A549 treated with Hydrocortisone at 1 μM for 4 hours (cell line): ENCODE measurements at places on chromosomes 3 and 15. TPM values are rescaled to one million over a fixed set of nuclear protein-coding genes. Genes with fewer than 3 reads are reported as not detected.

HDC gene
- total RNA-seq = 0.06 to 0.12 TPM (median 0.08 TPM) in 3 of 5 replicates, not detected in the others

PRR20G gene
- 0.91 to 2.4 TPM (median 1.9 TPM) in 5 replicates for total RNA-seq

TMOD2 gene
- total RNA-seq = 1.1 to 2.5 TPM (median 2.0 TPM) in 5 replicates

POC1A gene
- total RNA-seq = 17.7 to 19.8 TPM (median 18.1 TPM) in 5 replicates

PCLAF gene
- 160 to 251 TPM (median 177 TPM) in 5 replicates for total RNA-seq

LSAMP gene
- total RNA-seq = 0.13 to 0.22 TPM (median 0.14 TPM) in 5 replicates

IL5RA gene
- not detected in 5 replicates for total RNA-seq

GRAMD1C gene
- 0.30 to 1.1 TPM (median 0.63 TPM) in 5 replicates for total RNA-seq

SKOR1 gene
- total RNA-seq = 0.02 to 0.07 TPM (median 0.05 TPM) in 5 replicates

CACNA2D3 gene
- total RNA-seq = 0.16 to 0.30 TPM (median 0.21 TPM) in 5 replicates

FAM3D gene
- not detected in 5 replicates for total RNA-seq

CX3CR1 gene
- total RNA-seq = 0.06 to 0.09 TPM (median 0.07 TPM) in 3 of 5 replicates, not detected in the others

SLC7A14 gene
- not detected in 5 replicates for total RNA-seq

TMEM108 gene
- total RNA-seq = not detected in 5 replicates

KCNAB1 gene
- not detected in 5 replicates for total RNA-seq

SLC28A2 gene
- total RNA-seq = not detected in 5 replicates

FBXL22 gene
- total RNA-seq = 0.15 to 0.76 TPM (median 0.25 TPM) in 5 replicates

DAZL gene
- not detected in 5 replicates for total RNA-seq

NFKBIZ gene
- total RNA-seq = 7.2 to 10.6 TPM (median 8.7 TPM) in 5 replicates

GABRA5 gene
- 85.8 to 136 TPM (median 104 TPM) in 5 replicates for total RNA-seq

C2CD4A gene
- total RNA-seq = 0.06 to 0.32 TPM (median 0.12 TPM) in 5 replicates

SPSB4 gene
- total RNA-seq = 0.14 to 0.23 TPM (median 0.18 TPM) in 5 replicates

NEK10 gene
- total RNA-seq = 0.59 to 1.2 TPM (median 0.67 TPM) in 5 replicates

ADPRH gene
- total RNA-seq = 2.8 to 3.2 TPM (median 3.0 TPM) in 5 replicates

AKAP13 gene
- 108 to 150 TPM (median 123 TPM) in 5 replicates for total RNA-seq

PPARG gene
- 37.4 to 43.6 TPM (median 41.5 TPM) in 5 replicates for total RNA-seq

ANKUB1 gene
- total RNA-seq = not detected in 5 replicates

CCR8 gene
- not detected in 5 replicates for total RNA-seq

CHSY1 gene
- 20.3 to 33.9 TPM (median 24.8 TPM) in 5 replicates for total RNA-seq

MUSTN1 gene
- total RNA-seq = 0.20 to 0.32 TPM in 2 of 5 replicates, not detected in the others

CKMT1A gene
- 1.7 to 2.8 TPM (median 2.7 TPM) in 5 replicates for total RNA-seq

RPL4 gene
- total RNA-seq = 5,078 to 6,284 TPM (median 5,277 TPM) in 5 replicates

STX19 gene
- total RNA-seq = 0.07 to 0.11 TPM in 2 of 5 replicates, not detected in the others

GOLGA8K gene
- 0.53 to 0.85 TPM (median 0.60 TPM) in 5 replicates for total RNA-seq

CSNK1G1 gene
- total RNA-seq = 13.6 to 19.5 TPM (median 17.2 TPM) in 5 replicates
